Right cardiac atrium (tissue), 5 donors: ENCODE measurements at places on chromosomes 3 and 15. TPM values are rescaled to one million over a fixed set of nuclear protein-coding genes. Genes with fewer than 3 reads are reported as not detected.

Gene CHST14
- 11.9 TPM for total RNA-seq

Gene ZBBX
- not detected for total RNA-seq

Gene SAMMSON
- total RNA-seq: not detected

Gene PRKAR2A
- total RNA-seq: 50.5 TPM

Gene TMEM266
- total RNA-seq: 0.09 TPM

Gene LZTFL1
- total RNA-seq: 12.0 TPM

Gene MYLK
- 36.5 TPM for total RNA-seq

Gene CCNB2
- 0.17 TPM for total RNA-seq

Gene HRG
- total RNA-seq: 0.22 TPM

Gene CTXN2
- not detected for total RNA-seq

Gene UROC1
- not detected for total RNA-seq

Gene GATA2
- 12.8 TPM for total RNA-seq

Gene PBRM1
- total RNA-seq: 55.1 TPM

GRCh38 chr15:39151545-39151944 is 429.3 kb upstream of the THBS1 start:
- no peak for DNase-seq

GRCh38 chr3:120650311-120650710 is 31.7 kb downstream of the HGD start:
- no peak for DNase-seq

DNA sequence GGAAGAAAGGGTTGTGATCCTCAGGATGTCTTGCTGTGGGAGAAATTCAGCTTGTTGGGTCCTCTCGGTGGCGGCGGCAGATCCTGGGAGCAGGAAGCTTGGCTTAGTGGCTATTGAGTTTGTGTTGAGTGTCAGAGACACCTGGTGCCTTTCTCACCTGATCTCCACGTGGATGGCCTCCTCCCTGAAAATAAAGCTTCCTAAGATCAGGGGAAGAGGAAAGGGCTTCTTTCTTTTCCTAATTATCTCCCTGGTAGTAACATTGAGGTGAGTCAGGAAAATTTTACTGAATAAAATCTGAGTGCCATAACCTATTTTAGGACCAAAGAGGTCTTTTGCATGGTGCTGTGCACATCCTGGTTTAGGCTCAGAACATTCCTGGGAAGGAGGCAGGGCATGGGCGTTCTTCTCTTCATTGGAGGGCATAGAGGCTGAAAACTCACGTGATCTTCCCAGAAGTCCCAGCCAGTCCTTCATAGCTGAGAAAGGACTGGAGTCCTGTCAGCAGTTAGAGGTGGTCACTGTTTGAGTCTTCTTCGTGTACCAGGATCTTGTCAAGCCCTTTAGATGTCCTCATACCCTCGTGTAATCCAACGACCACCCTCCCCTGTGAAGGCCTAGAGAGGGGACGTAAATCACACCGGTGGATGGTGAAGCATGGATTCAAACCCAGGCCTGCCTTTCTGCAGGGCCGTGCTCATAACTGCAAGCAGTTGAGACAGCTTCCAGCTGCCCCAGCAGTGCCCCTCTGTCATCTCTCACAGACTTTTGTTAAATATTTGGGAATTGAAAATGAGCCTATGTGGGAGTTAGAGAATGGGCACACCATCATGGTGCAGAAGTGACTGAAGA is 1.1 kb downstream of the CMTM8 start:
- DNase-seq: no peak

GRCh38 chr3:48564022-48564421 is 441 bp upstream of the UCN2 start:
- peak; percentile 41 for DNase-seq

DNA sequence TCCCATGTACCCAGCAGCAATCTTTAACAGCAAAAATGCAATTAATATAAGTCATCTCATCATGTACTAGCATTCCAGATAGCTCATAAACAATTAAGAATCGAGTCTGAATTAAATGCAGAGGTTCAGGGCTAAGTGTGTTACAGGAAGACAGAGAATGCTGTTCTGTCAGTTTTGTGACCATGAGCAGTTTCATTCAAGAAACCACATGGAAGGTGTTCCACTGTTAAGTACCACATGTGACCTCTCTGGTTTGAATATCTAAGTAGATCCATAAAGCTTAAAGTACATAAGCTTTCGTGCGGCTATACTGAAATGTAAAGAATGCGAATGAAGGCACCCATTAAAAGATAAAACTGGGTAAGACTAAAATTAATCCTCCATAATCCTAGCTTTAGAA is 272.3 kb downstream of the IL5RA start:
- DNase-seq: no peak

DNA sequence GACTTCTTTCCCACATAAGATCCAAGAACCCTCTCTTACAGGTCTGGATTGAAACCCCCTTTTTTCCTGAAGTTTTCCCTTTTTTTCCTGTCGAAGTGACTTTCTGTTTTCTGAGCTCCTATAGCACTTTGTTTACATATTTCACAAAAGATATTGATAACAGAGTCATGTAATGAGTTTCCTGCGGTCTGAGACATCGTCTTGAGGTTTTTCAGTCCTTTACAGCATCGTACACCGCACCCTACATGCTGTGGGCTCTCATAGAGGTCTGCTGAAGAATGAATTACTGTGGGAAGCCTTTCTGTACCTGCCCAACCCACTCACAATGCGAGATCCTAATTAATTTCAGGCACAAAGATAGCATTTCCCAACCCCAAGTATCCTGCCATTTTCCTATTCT is 53.1 kb downstream of the MCF2L2 start:
- no peak for DNase-seq

- DNase-seq: no peak
Measured at GRCh38 chr3:154247806-154248415, 76.4 kb downstream of the DHX36 start.

DNA sequence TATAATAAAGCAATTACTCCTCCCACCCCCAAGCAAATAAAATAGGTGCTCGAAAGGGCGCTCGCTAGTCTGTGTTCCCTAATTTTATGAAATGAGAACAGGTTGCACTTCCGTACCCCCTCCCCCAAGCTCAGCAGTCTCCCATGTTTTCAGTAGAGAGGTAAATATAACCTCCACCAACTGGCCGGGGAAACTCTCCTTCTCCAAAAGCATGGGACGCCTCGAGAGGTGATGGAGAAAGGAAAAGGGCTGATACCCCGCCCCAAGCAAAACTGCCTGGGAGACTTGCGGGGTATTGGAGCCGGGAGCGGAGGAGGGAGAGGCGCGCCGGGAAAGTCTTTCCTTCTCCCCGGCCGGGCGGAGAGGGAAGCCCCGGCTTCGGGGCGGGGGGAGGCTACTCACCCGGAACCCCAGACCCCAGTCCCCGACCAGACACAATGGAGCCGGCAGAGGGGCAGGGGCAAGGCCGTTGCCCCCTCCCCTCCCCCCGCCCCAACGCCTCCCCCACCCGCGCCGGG is 605 bp downstream of the DCUN1D1 start:
- DNase-seq: peak; percentile 68

GRCh38 chr3:149203758-149204157 is 17.9 kb downstream of the CP start:
- DNase-seq: no peak

DNA sequence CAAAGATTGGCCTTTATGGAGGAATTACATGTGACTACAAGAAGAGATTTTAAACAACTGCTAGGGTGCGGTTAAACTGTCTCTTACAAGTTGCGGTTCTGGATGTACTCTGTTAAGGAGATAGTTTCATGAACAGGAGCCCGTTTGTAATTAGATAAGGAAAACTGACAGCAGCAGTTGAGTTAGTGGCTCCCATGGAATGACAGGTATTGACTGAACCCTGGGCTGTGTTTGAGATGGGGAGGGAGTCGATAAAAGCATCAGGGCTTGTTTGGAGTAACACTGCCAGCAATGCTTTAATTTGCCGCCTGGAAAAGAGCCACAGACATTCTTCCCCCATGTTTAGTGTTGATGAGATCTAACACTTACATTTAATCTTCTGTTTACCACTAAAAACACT is 139.9 kb downstream of the ROBO2 start:
- DNase-seq: no peak

GRCh38 chr15:61035311-61035710 is 193.8 kb downstream of the RORA start:
- no peak for DNase-seq

- no peak for DNase-seq
Measured at GRCh38 chr15:25884370-25884769, 21.2 kb upstream of the ATP10A start.

- no peak for DNase-seq
Measured at GRCh38 chr15:65910341-65910740, 41.0 kb downstream of the RAB11A start.

DNA sequence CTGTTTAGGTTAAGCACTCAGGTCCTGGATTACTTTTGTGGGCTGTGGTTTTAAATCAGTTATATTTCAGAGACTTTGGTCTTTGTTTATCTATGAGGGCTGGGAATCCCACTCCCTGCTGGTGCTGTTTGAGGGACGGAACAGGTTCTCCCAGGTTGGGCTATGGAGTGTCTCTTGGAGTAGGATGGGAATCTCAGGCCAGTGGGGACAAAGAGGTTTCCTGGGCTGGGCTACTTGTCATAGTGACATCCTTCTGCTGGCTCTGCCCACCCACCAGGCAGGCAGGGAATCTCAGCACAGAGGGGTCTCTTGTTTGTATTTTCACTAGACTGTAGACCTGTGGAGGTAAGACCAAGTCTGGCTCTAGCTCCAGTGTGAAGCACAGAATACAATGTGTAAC is 47.2 kb upstream of the UBE3A start:
- DNase-seq: no peak

DNA sequence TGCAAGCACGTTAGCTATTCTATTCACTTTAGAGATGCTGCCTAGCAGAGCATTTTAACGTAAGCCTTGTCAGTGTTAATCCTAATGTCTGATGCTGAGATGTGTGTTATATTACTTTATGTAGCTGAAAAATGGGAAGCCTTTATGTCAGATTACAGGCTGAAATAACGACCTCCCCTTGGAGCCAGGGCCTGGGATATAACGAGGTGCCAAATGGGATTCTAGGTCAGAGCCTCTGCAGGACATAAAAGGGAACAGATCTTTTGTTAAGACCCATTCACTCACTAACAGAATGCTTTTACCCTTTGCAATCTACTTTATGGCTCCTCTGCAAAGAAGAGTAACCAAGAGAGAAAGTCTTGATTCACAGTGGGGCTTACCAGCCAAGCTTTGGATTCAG is 815.5 kb upstream of the CFAP20DC start:
- no peak for DNase-seq

- no peak for DNase-seq
Measured at GRCh38 chr3:159605776-159606175, 382.9 kb upstream of the IL12A start.

DNA sequence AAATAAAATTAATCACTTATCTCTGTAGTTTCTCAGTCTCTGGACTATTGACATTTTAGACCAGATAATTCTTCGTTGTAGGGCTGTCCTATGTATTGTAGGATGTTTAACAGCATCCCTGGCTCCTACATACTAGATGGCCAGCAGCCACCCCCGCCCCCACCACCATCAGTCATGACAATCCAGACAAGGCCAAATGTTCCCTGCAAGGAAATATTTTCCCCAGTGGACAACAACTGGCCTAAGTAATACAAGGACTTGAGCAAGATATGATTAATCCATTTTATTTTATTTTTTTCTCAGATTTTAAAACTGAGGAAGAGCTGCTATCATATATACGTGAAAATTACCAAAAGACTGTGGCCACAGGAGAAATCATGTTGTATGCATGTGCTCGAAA is 23.8 kb downstream of the TICRR start:
- DNase-seq: no peak

- DNase-seq: no peak
Measured at GRCh38 chr3:51355891-51356578, 29.1 kb upstream of the MANF start.
